ENCODE measurements at places on chromosomes 2 and 18. TPM values are rescaled to one million over a fixed set of nuclear protein-coding genes. Genes with fewer than 3 reads are reported as not detected.

MC5R gene
- total RNA-seq, result not detected

EML6 gene
- 0.76 TPM for total RNA-seq

LRATD1 gene
- total RNA-seq, result 3.4 TPM

ANKRD30BL gene
- total RNA-seq, result not detected

VAMP8 gene
- 8.8 TPM for total RNA-seq

CNTNAP5 gene
- under 0.01 TPM for total RNA-seq

PSTPIP2 gene
- 0.95 TPM for total RNA-seq

EPHA4 gene
- total RNA-seq, result 0.17 TPM

TPGS2 gene
- total RNA-seq, result 162 TPM

NPPC gene
- total RNA-seq, result not detected

CCDC148 gene
- 0.34 TPM for total RNA-seq

FSIP2 gene
- total RNA-seq, result under 0.01 TPM

MBD1 gene
- 43.2 TPM for total RNA-seq

RAB6C gene
- total RNA-seq, result not detected

METTL21A gene
- total RNA-seq, result 19.9 TPM

CD302 gene
- 13.1 TPM for total RNA-seq

POTEC gene
- not detected for total RNA-seq

VSNL1 gene
- not detected for total RNA-seq

CHRNG gene
- not detected for total RNA-seq

DSG1 gene
- total RNA-seq, result not detected

CRYGA gene
- not detected for total RNA-seq

ALPP gene
- not detected for total RNA-seq

ATL2 gene
- 48.0 TPM for total RNA-seq

SGO2 gene
- total RNA-seq, result 1.6 TPM

ERFE gene
- total RNA-seq, result 0.22 TPM

PLGLB2 gene
- 1.8 TPM for total RNA-seq

SP140 gene
- total RNA-seq, result not detected

MAPK4 gene
- not detected for total RNA-seq

SLC35F6 gene
- total RNA-seq, result 56.0 TPM

SERPINB13 gene
- total RNA-seq, result not detected

KLHL30 gene
- total RNA-seq, result not detected

KLHL29 gene
- total RNA-seq, result 2.8 TPM

INHA gene
- not detected for total RNA-seq

CAVIN2 gene
- total RNA-seq, result 413 TPM

KCNE4 gene
- total RNA-seq, result under 0.01 TPM
